ENCODE measurements at places on chromosomes 2 and 18. TPM values are rescaled to one million over a fixed set of nuclear protein-coding genes. Genes with fewer than 3 reads are reported as not detected.

DNA sequence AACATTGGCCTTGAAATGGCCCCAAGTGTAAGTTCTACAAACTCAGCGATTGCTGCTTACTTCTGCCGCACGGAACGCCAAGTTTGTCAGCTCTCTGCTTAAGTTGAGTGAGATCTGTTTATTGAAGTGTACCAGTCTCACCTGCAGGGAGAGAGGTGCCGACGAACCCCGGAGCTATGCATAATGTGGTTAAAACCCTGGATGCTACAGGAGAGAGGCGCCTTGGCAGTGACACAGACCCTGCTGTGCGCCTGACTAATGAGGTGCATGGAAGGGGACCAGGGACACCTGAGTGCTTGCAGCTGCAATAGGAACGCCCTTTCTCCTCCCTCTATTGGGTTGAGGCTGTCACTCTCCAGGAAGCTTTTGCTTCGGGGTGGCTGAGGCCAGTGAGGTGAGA, 979 bp downstream of the SLC9A2 start:
- DNase-seq: no peak

GRCh38 chr18:49709347-49709690, 104.0 kb downstream of the ACAA2 start:
- no peak for DNase-seq

GRCh38 chr2:180258041-180258537, 251.0 kb upstream of the CWC22 start:
- DNase-seq: no peak

SOX11 gene
- not detected for total RNA-seq
